ENCODE measurements at places on chromosomes 1 and 21.

- no peak for DNase-seq
Observed at GRCh38 chr1:242426271-242426905, 98.1 kb downstream of the PLD5 start.

GRCh38 chr1:226568077-226568831, 19.7 kb downstream of the STUM start:
- no peak for DNase-seq

- DNase-seq: no peak
Observed at GRCh38 chr1:235952950-235953615, 86.4 kb upstream of the LYST start.

GRCh38 chr1:14925336-14926136, 228.0 kb upstream of the TMEM51 start:
- no peak for DNase-seq

DNA sequence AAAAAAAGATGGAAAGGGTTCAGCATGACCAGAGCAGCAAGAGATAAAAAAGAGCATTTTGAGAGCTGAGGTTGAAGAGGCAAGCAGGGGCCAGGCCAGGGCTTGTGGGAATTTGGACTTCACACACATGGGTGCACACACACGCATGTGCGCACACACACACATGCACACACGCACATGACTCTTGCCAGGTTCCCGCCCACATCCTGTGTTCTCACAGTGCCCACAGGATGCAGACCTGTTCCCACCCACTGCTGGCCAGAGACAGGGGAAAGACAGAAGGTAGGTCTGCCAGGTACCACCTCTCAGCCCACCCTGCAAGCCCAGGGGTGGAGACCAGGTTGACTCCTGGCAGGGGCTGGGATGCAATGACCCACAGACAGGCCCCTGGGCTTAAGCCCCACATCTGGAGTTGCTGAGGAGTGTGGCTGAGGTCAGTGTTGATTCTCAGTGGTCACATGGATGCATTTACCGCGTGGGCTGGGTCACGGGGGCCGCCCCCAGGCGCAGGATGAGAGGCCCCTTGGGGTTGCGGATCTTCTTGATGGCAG, 4.4 kb downstream of the COL16A1 start:
- DNase-seq: no peak

DNA sequence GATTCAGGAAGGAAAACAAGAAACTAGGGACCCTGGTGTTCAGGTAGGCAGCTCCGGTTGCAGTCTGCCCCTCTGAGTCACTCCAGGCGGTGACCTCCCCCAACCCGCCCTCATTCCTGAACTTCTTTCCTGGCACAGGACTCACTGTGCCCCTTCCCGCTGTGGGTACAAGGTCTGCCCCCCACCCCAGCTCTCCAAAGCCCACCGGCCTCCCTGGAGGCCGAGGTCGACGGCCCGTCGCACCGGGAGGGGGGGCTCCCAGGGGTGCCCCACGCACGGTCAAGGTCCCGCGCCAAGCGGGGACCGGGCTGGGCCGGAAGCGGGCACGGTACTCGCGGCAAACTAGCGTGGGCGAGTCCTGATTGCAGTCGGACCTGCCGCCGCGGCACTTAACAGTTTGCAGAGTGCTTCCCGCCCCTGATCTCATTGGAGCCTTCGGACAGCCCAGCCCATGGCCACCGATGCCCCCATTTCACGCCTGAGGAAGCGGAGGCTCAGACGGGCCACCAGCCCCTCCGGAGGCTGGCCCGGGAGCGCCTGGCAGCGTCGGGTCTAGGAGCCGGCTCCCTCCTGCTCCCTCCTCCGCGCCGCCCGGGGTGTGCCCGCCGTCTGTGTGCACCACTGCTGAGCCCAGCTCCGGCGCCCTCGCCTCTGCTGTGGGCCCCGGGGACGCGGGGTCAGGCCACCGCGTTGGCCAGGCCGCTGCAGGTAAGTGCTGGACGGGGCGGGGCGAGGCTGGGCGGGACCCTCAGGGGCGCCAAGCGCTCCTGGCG, at the start of gene GJB3:
Gene GJB3, plus strand, starts transcription at position 144 of the 773 bp plus-strand sequence. CDS start 3,549 bp downstream, outside the sequence.
- DNase-seq: no peak

DNA sequence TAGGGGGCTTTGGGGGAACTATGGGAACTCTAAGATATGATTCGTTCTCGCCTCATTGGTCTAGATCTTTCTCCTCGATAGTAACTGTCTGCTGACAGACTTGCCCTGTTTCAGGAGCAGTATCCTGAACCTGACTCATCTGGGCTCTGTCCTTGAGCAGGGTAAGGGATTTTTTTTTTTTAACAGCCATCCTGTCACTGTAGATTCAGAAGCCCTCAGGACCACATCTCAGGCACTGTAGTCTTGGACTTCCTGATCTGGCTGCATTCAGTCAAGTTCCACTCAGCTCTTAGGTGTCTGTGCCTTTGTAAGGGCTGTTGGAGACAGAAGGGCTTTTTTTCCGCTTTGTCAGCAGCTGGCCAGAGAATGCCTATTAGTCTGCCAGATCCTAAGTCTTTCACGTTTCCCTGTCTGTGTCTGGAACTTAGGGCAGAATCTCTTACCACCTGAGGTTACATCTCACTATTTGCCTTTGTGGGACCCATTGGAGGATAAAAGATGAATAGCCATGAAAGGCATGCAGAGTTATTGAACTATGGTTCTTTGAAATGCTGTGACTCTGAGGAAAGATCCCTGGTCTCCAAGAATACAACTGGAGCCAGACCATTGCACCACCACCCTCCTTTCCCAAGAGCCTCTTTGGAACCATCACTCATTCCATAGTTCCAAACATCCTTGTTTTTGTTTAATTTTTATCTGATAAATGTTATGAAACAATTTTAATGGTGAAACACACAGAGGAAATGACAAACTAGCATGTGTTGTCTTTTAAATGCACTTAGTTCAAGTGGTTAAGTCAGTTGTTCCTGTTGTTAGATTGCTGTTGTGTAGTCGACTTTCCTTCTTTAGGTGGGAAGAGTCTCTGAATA, 49.7 kb upstream of the MACF1 start:
- DNase-seq: no peak

DNA sequence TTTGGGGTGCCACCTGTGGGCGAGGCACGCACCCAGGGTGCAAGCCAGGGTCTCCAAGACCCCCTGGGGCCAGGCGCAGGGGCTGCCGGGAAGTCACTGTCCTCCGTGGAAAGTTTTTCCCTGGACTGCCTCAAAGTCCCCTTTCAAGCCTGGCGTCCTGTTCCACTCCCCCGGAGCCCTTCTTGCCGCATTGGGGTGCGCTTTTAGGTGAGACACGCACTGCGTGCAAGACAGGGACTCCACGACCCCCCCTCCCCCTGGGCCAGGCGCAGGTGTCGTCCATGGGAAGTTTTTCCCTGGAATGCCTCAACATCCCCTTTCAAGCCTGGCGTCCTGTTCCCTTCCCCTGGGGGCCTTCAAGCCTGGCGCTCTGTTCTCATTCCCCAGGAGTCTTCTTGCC, 137.1 kb downstream of the LIPI start:
- no peak for DNase-seq

- DNase-seq: no peak
Observed at GRCh38 chr1:89589515-89589914, 43.4 kb upstream of the LRRC8C start.

DNA sequence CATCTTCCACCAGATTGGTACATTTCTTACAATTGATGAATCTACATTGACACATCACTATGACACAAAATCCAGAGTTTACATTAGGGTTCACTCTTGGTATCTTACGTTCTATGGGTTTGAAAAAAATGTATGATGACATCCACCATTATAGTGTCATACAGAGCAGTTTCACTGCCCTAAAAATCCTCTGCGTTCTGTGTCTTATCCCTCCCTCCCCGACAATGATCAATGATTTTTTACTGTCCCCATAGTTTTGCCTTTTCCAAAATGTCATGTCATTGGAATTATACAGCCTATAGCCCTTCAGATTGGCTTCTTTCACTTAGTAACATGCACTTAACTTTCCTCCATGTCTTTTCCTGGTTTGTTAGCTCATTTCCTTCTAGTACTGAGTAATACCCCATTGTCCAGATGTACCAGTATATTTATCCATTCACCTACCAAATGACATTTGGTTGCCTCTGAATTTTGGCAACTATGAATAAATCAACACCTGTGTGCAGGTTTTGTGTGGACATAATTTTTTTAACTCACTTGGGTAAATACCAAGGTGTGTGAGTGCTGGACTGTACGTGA, 80.9 kb upstream of the CDC42BPA start:
- no peak for DNase-seq

DNA sequence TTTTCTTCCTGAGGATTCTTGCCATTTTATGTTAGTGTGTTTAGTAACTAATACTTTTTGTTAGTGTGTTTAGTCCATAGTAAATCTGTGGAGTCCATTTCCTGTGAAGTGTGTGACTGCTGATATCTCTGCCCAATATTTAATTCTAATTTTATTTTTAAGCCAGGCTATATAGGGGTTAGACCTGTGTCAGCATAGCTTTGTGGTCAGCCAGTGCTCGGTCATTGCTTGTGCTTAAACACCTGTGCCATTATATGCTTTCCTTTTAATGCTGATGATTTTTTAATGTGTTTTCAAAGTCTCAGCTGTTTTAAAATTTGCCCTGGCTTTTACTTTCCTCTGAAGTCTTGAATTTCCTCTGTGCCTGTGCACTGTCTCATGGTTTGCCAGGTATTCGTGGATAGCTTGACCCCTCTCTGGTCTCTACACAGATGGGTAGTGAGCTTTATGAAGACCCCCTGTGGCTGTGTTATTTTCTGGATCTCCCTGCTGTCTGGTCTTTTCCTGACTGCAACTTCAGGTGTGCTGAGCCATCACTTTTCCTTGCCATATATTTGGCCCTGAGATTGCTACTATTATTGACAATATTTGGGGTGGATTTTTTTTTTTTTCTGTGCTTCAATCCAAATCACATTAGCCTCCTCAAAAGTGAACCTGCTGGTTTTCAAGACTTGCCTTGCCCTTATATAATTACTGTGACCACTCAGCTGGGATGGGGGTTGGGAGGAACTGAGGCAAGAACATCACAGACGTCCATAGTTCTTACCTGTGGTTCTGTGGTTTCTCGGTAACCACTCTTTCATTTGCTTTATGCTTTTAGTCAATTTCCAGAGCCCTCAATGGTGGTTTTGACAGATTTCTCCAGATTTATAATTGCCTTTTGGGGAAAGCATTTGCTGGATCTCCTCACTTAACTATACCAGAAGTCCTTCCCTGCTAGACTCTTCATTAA, 59.6 kb downstream of the RPS6KC1 start:
- no peak for DNase-seq

GRCh38 chr1:243944429-243945160, 94.6 kb upstream of the AKT3 start:
- no peak for DNase-seq

DNA sequence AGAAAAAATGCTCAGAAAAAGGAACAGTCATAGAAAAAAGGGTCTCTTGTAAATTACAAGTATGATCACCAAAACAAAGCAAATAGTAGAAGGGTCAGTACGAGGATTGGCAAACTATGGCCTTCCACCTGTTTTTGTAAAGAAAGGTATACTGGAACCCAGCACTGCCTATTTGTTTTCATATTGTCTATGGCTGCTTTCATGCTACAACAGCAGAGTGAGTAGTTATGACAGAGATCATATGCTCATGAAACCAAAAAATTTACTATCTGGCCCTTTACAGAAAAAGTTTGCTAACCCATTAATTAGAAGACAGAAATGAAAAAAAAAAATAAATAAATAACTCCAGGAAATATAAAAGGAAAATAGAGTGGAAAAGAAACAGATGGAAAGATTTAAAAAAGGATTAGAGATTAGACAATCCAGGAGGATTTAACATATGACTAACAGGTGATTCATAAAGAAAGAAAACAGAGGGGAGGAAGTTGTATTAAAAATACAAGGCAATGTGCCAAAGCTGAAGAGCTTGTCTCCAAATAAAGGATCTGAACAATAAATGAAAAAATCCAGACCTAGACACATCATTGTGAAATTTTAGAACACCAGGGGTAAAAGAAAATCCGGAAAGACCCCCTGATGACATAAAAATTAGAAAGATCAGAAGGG, 108.5 kb upstream of the SERTAD4 start:
- DNase-seq: no peak

- DNase-seq: no peak
Observed at GRCh38 chr1:192906334-192906733, 97.5 kb downstream of the RGS2 start.

DNA sequence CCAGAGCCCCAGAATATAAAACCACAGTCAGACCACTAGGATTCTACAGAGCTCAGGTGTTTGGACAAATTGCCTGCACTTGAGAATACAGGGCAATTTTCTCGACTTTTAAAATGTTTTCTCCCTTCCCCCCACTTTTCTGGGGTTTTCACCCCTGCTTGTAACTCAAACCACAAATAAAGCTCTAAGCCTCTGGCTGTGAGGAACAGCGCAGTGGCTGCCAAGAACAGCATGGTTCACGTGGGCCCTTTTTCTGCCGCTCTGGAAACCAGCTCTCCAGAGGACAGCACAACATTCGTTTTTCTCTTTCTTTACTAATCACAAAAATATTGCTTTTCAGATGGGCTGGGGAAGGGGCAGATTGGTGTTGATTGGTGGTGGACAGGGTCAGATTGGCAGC, 102.2 kb upstream of the JUN start:
- DNase-seq: no peak

DNA sequence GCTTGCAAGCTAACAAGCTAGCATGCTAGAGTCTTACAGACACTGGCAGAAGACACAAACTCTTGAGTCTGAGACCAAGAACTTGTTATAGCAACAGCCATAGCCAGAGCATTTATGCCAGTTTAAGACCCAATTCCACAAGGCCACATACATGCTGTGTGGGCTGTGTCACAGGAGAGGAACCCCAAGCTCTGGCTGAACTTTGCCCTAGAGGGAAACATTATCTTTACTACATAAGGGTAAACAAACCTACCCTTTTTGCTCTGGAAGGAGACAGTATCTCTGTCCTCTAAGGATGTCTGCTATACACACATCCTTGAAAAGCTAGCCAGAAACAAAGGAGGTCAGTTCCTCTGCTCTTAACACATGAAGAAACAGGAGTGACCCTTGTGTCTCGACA, 70.3 kb downstream of the HSF2BP start:
- DNase-seq: no peak

DNA sequence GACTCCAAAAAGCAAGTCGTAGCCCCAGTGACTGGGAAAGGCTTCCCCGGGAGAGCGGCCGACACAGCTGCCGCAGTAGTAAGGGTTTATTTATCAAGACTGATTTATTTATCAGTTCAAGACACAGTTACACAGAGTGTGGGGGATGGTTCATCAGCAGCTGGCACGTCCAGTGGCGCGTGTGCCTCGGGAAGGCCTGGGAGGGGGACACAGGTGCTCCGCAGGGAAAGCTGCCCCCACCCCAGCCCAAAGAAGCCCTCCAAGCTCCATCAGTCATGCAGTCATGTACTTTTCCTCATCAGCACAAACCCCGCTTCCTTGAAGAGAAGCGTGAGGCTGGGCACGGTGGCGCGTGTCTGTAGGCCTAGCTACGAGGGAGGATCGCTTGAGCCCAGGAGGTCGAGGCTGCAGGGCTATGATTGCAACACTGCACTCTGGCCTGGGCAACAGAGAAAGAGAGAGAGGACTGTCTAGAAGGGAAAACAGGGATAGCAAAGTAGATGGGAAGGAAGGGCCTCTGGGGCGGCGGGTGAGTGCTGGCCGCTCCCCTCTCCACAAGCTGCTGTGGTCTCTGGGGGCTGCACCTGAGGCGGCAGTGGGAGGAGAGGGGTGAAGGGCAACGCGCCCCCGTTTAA, 53.2 kb downstream of the PRKCZ start:
- DNase-seq: no peak

All from activated T-helper 1 cell treated with anti-CD3 and anti-CD28 coated beads, Interleukin-2, amount 50 U/mL, for 16 hours (primary cell).